Neural progenitor cell (in vitro differentiated cells): ENCODE measurements at places on chromosomes 4 and X.

DNA sequence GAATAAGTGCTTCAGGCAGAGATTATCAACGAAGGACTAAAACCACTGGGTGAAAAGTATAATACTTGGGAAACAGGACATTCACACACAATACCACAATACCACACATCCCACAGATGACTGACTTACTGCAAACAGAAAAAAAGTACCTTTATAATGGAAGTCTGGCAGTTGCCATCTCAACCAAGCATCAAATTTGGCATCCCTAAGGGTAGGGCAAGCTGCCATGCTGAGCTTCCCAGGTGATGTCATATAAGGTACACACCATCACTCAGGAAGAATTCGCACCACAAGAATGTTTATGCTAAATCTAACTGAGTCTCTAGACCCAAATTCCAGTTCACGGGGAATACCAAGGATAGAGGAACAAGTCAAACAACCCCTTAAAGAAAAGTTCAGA lies 9.1 kb downstream of the QDPR start:
- DNase-seq, result no peak
- no peaks in the 10 kb centered on the region for H3K27me3 ChIP-seq
- no peaks in the 10 kb centered on the region for H3K36me3 ChIP-seq
- no peak overlapping the region for H3K4me3 ChIP-seq
- H3K4me1 ChIP-seq, result no peaks in the 10 kb centered on the region

- H3K4me3 ChIP-seq, result no peak overlapping the region
- no peaks in the 10 kb centered on the region for H3K27me3 ChIP-seq
- DNase-seq, result peak; percentile 75
- no peak overlapping the region for H3K27ac ChIP-seq
- H3K36me3 ChIP-seq, result no peaks in the 10 kb centered on the region
Observed at GRCh38 chrX:151753313-151754046, 18.9 kb downstream of the CNGA2 start.

DNA sequence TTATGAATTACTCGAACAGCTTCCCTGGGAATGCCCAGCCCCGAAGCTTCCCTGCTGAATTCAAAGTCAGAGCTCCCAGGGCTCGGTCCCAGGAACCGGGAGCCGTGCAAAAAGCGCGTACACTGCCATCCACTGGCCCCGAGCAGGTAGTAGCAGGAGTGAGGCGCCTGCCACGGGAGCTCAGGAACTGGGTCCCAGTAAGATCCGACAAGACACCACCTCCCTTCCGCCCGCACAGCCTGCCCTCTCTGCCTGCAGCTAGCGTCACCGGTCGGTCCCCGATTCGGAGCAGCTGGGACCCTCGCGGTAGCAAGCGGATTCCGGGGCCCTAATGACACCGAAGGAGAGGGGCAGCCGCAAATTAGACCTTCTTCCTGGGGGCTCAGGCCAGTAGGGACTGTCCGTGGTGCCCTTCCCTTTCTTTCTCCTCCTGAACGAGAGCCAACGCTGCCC lies 1.2 kb downstream of the CORIN start:
- DNase-seq, result peak; percentile 89
- H3K4me1 ChIP-seq, result peaks cover 4% of the 10 kb centered on the region
- H3K36me3 ChIP-seq, result no peaks in the 10 kb centered on the region
- H3K4me3 ChIP-seq, result peak overlapping the region; percentile 69
- H3K27ac ChIP-seq, result no peak overlapping the region

DNA sequence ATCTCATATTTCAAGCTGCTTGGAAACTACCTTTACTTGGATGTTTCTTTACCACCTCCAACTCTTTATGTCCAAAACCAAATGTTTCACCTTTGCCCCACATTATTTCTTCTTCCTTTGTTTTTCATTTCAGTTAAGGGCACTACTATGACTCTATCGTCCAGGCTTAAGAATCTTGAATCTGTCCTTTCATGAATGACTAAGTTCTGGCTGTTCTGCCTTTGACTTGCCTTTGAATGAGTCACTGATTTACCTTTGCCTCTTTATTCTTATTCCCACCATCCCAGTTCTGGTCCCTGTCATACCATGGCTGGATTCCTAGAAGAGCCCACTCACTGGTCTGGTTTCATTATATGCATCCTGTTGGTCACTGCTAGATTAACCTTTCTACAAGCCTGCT lies 30.6 kb upstream of the PLAC1 start:
- no peak for DNase-seq
- no peaks in the 10 kb centered on the region for H3K36me3 ChIP-seq
- no peak overlapping the region for H3K4me3 ChIP-seq
- no peaks in the 10 kb centered on the region for H3K27me3 ChIP-seq
- H3K4me1 ChIP-seq, result no peaks in the 10 kb centered on the region
